ENCODE measurements at places on chromosomes 5 and 9.

DNA sequence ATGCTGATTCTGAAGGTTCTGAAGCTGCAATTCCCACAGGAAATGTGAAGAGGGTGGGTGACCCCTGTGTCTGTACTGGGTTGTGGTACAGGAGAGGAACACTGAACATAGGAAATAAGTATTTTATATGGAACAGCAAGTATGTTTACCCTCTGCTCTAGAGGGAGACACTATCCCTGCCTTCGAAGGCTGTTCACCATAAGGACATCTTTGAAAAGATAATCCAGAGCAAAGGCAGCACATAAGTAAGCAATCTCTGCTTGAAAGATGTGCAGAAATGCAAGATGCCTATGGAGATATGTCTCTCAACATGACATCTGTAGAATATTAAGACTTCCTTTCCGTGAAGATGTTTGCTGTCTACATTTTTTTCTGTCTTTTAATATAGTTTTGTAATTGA lies 184.4 kb upstream of the EFNA5 start:
- peak; percentile 50 for DNase-seq

DNA sequence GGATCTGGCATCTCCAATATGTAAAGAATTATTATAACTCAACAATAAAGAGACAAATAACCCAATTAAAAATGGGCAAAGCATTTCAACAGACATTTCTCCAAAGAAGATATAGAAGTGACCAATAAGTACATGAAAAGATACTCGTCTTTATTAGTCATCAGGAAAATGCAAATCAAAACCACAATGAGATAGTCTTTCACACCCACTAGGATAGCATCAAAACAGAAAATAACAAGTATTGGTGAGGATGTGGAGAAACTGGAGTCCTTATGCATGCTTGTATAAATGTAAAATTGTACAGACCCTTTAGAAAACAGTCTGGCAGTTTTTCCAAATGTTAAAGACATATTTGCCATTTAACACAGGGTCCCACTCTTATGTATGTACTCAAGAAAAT lies 39.1 kb upstream of the ITGA1 start:
- DNase-seq: no peak

DNA sequence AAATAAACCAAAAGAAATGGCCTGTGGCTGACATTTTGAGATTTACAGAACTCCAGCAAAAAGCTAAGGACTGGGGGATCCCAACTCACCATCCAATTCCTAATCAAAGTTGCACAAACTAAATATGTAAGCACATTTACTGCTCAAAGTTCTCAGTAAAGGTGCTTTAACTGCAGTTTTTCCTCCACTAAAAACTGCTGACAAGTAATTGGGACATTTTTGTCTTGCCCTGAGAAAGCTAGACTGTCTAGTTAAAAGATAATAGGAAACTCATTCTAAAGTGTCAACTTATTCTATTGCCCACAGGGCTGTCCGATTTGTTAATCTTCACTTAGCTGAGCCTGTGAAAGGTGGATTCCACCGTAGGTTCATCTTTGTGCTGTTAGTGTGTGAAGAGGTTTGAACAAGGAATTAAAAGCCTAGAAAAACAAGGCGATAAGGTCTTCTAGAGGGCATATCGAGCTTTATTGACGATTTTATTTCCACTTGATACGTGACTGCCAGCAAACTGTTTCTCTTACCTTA lies 1.0 kb downstream of the DOCK8 start:
- no peak for DNase-seq

GRCh38 chr9:103014242-103014641 lies 19.1 kb downstream of the CYLC2 start:
- DNase-seq: peak; percentile 26

Measured in NCI-H69 (cell line).